Posterior cingulate gyrus (tissue), 11 donors: ENCODE measurements at places on chromosomes 5 and 9.

DNA sequence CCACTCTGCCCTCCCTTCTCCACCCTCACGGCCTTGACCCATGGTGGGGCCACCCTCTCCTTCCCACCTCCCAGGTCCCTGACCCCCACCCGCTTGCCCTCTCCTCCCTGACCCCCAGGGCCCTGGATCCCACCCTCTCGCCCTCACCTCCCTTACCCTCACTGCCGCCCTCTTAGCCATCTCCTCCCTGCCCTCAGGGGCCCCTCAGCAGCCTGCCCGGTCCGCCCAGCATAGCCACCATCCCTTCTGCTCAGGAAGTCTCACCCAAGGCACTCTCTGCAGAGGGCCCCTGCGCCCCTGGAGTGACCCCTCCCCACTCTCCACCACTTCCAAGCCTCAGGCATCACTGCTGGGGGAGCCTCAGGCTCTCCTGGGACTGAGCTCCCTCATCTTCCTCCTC, 66.3 kb downstream of the MRPL36 start:
- DNase-seq: no peak

DNA sequence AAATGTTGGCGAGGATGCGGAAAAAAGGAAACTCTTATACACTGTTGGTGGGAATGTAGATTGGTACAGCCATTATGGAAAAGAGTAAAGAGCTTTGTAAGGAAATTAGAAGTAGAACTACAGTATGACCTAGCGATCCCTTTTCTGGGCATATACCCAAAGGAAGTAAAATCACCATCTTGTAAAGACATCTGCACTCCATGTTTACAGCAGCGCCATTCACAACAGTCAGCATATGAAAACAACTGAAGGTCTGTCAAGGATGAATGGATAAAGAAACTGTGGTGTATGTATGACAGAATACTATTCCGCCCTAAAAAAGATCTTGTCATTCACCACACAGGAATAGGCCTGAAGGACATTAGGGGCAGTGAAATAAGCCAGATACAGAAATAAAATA, 27.7 kb upstream of the SLC25A51 start:
- DNase-seq: no peak

GRCh38 chr5:73153513-73153912, 19.5 kb upstream of the TMEM174 start:
- DNase-seq: no peak

GRCh38 chr9:132026932-132027585, 52.6 kb downstream of the MED27 start:
- no peak for DNase-seq

- DNase-seq: peak; percentile 32
Observed at GRCh38 chr5:77087484-77088261, 588 bp upstream of the ZBED3 start.

DNA sequence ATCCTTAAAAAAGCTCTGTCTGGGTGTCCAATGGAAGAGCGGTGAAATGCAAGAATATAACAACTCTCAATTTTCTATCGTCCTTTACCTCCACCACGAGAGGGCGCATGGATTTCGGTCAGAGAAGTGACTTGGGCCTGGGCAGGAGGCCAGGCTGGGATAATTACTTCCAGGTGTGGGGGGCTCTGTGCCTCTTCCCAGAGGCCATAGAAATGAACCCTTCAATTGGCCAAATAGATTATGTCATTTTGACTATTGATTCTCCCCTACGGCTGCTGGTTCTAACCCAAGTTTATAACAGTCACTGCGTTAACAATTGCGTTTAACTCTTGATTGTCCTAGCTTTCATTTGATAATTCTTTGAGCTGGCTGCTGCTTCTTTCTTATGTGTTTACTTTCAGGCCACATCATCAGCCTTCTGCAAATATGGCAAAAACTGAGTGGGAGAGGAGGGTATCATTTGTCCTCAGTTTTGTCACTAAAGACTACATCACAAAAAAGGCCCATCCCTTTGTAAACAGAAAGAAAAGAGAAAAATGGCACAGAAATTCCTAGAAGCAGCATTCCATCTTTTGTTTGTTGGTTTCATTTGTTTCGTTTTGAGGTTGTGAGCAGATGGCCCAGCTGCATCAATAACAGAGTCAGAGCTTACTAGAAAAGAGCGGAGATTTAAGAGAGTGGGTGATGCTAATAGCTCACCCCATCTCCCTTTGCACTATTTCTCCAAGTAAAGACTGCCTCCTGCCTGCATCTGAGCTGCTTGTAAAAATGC, 45.4 kb upstream of the ZFR start:
- DNase-seq: peak; percentile 23

DNA sequence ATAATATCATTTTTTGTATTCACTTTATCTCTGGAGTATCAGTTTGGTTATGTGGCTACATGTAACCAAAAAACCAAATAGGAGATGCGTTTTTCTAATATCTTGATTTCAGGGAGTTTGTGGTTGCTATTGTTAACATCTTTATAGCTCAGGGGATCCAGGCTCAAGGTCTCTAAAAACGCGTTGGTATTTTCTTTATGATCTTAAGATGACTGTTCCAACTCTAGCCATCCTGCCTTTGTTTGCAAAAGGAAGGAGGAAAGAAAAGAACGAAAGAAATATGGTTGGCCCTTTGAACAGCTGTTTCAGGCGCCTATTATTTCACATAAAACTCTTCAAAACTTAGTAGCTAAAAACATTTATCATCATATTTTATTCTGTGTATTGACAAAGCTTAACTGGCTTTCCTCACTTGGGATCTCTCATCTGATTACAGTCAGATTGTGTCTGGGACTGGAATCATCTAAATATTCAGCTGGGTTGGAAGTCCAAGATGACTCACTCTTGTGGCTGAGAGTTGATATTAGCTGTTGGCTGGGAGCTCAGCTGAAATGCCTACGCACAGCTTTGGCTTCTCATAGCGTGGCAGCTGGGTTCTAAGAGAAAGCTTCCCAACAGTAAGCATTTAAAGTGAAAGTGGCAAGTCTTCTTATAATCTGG, 60.1 kb downstream of the FAM174A start:
- peak; percentile 68 for DNase-seq

GRCh38 chr9:135797507-135798262, 95.7 kb downstream of the KCNT1 start:
- DNase-seq: peak; percentile 64

DNA sequence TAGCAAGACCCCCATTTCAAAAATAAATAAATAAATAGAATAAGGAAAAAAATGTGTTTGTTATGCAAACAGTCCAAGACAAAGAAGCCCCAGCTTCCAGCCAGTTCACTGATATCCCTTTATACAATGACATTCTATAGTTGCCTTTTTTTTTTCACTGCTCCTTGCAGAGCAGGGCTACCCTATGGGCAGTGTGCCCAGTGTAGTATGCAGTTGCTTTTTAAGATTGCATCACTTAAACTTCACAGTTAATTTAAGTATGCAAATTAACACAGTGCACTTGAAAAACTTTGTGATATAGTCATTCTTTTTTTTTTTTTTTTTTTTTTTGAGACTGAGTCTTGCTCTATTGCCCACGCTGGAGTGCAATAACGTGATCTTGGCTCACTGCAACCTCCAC, 40.8 kb upstream of the ARRDC3 start:
- DNase-seq: no peak

DNA sequence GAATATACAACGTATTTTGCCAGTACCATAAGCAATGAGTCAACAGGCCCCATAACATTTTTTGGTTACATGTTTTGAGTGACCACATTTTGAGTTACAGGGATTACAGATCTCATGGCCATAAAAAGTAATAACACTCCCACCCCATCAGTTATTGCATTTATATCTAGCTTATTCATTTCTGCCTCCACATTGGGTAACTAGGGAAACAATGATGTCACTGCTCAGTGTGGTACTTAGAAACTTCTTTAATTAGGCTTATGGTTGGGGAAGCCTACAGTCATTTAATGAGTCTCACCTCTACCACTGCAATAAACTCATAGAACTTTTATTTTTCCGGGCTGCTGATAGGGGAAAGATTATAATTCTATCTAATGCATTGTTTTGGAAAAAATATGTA, 39.9 kb upstream of the SMIM15 start:
- no peak for DNase-seq

DNA sequence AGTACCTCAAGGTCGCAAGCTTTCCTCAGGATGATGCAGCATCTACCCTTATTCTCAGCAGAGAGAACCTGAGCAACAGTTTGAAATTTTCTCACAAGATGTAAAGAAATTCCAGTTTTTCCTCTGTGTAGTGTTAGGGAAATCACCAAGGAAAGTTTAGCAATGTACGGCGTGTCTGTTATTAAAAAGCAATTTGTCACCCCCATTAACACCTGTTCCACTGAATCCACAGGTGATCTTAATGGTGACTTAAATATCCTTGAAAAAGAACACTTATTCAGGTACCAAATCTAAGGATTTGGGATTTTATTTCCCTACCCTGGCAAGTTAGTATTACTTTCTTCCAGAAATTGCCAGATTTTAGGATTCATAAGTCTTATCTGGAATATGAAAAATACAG, 77.9 kb upstream of the ATP10B start:
- no peak for DNase-seq

GRCh38 chr9:87732756-87733155, 6.8 kb downstream of the CTSL start:
- no peak for DNase-seq

DNA sequence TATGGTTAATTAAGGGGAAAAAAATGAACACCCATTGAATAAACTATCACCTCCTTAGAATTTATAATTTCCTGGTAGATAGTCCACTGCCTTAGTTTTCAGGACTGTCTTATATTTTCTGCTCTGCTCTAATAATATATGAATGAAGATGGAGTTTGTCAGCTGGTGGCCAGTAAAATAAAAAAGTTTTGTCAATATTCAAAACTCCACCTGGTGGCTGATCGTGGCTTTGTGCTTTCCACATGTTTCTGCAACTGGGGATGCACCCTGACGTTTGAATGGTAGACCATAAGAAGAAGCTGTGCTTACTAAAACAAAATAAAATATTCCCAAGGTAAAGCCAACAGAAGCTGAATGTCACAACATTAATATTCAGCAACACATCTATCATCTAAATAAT, 286.6 kb upstream of the IZUMO3 start:
- no peak for DNase-seq
